ENCODE measurements at places on chromosomes 12 and 14. TPM values are rescaled to one million over a fixed set of nuclear protein-coding genes. Genes with fewer than 3 reads are reported as not detected.

GRCh38 chr14:34340025-34340625, 121.9 kb downstream of the SPTSSA start:
- H3K27ac ChIP-seq: no peak overlapping the region
- no peaks in the 10 kb centered on the region for H3K36me3 ChIP-seq
- DNase-seq: no peak
- no peak overlapping the region for H3K4me3 ChIP-seq
- H3K4me1 ChIP-seq: peaks cover 4% of the 10 kb centered on the region

DNA sequence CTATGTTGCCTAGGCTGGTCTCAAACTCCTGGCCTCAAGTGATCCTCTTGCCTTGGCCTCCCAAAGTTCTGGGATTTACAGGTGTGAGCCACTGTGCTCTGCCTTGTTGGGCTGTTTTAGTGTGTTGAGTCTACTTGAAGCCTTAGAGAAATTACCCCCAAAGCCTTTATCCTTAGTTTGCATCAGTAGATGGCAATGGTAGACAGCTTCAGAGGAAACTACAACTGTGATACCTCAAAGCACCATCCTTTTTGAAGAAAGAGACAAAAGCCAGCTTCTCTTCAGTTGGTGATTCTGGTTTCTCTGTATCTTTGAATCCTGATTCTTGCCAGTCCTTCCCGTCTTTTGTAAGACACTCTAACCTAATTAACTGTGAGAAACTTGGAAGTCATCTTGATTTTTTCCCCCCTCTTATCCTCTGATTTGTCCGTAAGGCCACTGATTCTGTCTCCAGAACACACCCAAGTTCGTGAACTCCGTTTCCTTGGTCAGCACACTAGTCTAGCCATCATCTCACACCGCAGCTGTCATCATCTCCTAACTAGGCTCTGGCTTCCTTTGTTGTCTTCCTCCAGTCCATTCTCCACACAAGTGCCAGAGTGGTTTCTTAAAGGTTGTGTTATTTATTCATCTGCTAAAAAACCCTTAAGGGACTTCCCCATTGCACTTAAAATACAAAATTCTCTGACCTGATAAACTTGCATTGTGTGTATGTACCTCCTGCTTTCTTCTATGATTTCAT, 20.2 kb downstream of the ATP2A2 start:
- peaks cover 64% of the 10 kb centered on the region for H3K36me3 ChIP-seq
- no peaks in the 10 kb centered on the region for H3K27me3 ChIP-seq
- H3K27ac ChIP-seq: peak overlapping the region; percentile 71
- H3K4me1 ChIP-seq: peaks cover 44% of the 10 kb centered on the region
- H3K4me3 ChIP-seq: no peak overlapping the region

DNA sequence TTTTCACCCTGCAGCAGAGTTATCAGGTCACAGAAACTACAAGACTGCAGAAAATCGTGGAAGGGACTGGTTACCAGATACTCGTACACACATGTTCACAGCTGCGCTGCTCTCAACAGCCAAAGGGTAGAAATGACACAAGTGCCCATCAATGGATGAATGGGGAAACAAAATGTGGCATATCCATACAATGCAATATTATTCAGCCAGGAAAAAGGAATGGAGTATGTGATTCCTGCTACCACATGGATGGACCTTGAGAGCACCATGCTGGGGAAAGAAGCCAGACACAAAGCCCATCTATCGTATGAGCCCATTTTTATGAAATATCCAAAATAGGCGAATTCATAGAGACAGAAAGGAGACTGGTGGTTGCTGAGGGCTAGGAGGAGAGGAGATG, 1.7 kb upstream of the RIMBP2 start:
- no peaks in the 10 kb centered on the region for H3K36me3 ChIP-seq
- H3K27ac ChIP-seq: no peak overlapping the region
- peaks cover 5% of the 10 kb centered on the region for H3K4me1 ChIP-seq
- no peak for DNase-seq
- no peak overlapping the region for H3K4me3 ChIP-seq

GRCh38 chr14:101707068-101707842, 54.3 kb upstream of the PPP2R5C start:
- peak overlapping the region; percentile 81 for H3K27ac ChIP-seq
- H3K27me3 ChIP-seq: no peaks in the 10 kb centered on the region
- H3K4me3 ChIP-seq: peak overlapping the region; percentile 33
- no peaks in the 10 kb centered on the region for H3K36me3 ChIP-seq
- DNase-seq: peak; percentile 74
- H3K4me1 ChIP-seq: peaks cover 29% of the 10 kb centered on the region

GRCh38 chr12:113221997-113222729, 899 bp downstream of the TPCN1 start:
- peak overlapping the region; percentile 94 for H3K4me3 ChIP-seq
- peak overlapping the region; percentile 91 for H3K27ac ChIP-seq
- H3K27me3 ChIP-seq: no peaks in the 10 kb centered on the region
- H3K4me1 ChIP-seq: peaks cover 31% of the 10 kb centered on the region
- DNase-seq: no peak

DNA sequence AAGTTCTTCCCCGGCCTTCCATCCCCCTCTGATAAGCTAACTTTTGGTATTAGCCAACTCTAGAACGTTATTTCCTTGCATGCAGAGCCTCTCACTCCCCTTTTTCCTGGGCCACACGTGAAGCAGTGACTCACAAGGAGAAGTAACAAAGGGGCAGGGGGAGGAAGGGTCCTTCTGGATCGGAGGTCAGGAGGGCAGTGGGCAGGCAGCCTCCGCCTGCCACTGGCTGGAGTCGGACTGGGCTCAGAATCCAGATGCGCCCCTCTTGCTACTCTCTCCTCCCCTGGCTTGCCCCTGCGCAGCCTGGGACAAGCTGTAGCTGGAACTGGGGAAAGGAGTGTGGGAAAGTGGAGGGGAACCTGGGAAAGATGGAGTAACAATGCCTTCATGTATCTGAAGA, 55.0 kb downstream of the TPCN1 start:
- no peaks in the 10 kb centered on the region for H3K27me3 ChIP-seq
- no peak overlapping the region for H3K4me3 ChIP-seq
- peaks cover 30% of the 10 kb centered on the region for H3K36me3 ChIP-seq

GRCh38 chr12:2384533-2385351, 332.0 kb downstream of the CACNA1C start:
- no peaks in the 10 kb centered on the region for H3K36me3 ChIP-seq
- no peaks in the 10 kb centered on the region for H3K4me1 ChIP-seq
- H3K27ac ChIP-seq: no peak overlapping the region

GRCh38 chr14:68947802-68948201, 31.3 kb downstream of the ACTN1 start:
- peaks cover 91% of the 10 kb centered on the region for H3K4me1 ChIP-seq
- H3K4me3 ChIP-seq: no peak overlapping the region
- no peak overlapping the region for H3K27ac ChIP-seq
- DNase-seq: no peak

DNA sequence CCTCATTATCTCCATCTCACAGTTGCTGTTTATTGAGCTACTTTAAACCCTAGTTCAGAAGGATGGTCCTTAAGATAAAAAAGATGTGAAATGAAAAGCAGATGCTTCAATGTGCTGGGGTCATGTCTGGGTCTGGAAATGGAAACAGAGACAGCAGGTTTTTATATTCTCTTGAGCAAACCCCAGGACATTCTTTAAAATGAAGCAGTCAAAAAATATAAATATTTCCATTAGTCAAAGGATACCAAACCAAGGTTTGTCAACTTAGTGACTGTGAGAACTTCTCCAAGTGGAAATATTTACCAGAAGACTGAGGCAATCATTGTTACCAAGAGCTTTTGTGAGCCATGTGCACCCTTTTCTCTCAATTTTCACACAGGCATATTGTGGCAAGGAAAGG, 102.5 kb upstream of the DIO2 start:
- no peaks in the 10 kb centered on the region for H3K4me1 ChIP-seq
- no peak for DNase-seq
- no peak overlapping the region for H3K4me3 ChIP-seq
- H3K27me3 ChIP-seq: no peaks in the 10 kb centered on the region
- no peaks in the 10 kb centered on the region for H3K36me3 ChIP-seq

DNA sequence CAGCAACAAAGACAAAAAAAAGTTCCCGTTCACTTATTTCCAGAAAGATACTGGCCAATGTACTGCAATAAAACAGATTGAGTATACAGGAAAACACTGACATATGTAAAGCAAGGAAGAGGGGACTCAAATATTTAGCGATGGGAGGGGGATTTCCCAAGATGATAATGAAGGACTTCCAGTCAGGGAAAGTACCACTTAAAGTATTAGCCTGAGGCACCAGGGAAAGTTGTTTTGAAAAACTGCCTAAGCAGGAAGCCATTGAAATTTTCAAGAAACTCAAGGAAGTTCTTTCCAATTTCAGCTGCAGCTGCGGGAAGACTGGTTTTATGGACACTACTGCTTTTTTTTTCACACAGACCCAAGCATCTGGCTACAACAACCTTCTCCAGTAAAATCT, 1007.4 kb upstream of the NOVA1 start:
- no peak overlapping the region for H3K4me3 ChIP-seq
- H3K27ac ChIP-seq: no peak overlapping the region
- H3K36me3 ChIP-seq: no peaks in the 10 kb centered on the region
- DNase-seq: no peak
- no peaks in the 10 kb centered on the region for H3K27me3 ChIP-seq
- no peaks in the 10 kb centered on the region for H3K4me1 ChIP-seq

DNA sequence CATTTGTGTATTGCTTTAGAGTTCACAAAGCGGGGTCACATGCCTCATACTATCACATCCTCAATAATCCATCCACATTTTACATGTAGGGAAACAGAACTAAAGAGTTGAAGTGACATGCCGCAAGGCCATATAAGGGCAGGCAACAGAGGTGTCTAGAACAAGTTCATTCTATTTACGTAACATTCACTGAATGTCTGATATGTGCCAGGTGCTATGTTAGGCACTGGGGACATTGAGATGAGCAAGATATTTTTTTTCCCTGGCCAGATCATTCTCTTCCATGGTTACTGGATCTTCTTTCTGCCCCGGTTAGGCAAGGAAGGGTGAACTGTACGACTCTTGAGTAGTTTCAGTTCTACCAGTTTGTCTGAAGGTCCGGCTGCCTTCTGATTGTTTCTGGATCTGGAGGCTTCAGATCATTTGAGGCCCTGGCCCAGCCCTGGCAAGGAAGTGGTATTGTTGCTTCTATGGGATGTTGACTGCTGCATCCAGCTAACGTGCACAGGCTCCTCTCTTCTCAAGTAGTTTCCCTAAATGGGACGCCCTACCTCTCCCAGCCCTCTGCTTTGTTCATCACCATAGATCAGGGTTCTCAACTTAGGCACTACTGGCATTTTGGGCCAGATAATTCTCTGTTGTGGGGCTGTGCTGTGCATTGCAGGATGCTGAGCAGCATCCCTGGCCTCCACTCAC, 12.1 kb downstream of the GPATCH2L start:
- no peak overlapping the region for H3K4me3 ChIP-seq
- no peak overlapping the region for H3K27ac ChIP-seq
- H3K27me3 ChIP-seq: no peaks in the 10 kb centered on the region
- peaks cover 62% of the 10 kb centered on the region for H3K36me3 ChIP-seq

- H3K27ac ChIP-seq: no peak overlapping the region
- no peak for DNase-seq
- H3K36me3 ChIP-seq: no peaks in the 10 kb centered on the region
- H3K27me3 ChIP-seq: peaks cover 7% of the 10 kb centered on the region
- no peaks in the 10 kb centered on the region for H3K4me1 ChIP-seq
These were observed 31.5 kb upstream of the CRADD start for GRCh38 chr12:93645702-93646101.

DNA sequence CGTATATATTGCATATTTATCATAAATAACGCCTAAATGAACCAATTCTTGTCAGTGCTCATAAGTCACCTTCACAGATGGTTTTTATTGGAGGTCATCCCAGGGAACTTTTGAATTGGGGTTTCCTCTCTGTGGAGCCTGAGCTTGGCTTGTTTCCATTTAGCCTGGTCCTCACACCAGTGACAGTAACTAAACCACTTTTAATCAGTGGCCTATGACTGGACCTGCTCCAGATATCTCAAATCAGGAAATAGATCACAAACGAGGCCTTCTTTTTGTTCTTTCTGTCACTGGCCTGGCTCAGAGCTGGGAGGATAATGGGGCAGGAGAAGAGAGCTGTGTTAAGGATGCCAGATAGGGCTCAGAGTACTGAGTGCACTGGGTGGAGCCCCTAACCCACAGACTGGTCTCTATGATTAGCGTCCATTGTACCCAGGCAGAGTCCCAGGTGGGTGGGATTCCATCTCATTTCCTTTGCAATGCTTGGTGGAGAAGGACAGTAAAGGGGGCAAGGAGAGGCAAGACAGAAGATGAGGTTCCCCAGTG, 92.4 kb downstream of the NUAK1 start:
- no peak overlapping the region for H3K27ac ChIP-seq
- H3K4me3 ChIP-seq: no peak overlapping the region
- DNase-seq: no peak
- peaks cover 13% of the 10 kb centered on the region for H3K27me3 ChIP-seq

DNA sequence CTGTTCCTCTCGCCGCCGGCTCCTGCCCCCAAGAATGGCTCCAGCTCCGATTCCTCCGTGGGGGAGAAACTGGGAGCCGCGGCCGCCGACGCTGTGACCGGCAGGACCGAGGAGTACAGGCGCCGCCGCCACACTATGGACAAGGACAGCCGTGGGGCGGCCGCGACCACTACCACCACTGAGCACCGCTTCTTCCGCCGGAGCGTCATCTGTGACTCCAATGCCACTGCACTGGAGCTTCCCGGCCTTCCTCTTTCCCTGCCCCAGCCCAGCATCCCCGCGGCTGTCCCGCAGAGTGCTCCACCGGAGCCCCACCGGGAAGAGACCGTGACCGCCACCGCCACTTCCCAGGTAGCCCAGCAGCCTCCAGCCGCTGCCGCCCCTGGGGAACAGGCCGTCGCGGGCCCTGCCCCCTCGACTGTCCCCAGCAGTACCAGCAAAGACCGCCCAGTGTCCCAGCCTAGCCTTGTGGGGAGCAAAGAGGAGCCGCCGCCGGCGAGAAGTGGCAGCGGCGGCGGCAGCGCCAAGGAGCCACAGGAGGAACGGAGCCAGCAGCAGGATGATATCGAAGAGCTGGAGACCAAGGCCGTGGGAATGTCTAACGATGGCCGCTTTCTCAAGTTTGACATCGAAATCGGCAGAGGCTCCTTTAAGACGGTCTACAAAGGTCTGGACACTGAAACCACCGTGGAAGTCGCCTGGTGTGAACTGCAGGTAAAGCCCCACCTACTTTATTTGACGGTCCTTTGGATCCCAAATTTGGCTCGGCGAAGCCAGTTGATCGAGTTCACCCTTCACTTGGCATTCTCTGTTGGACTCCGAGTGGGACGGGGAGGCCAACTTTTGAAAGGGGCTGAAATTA, 1.5 kb downstream of the WNK1 start:
- no peaks in the 10 kb centered on the region for H3K27me3 ChIP-seq
- peak overlapping the region; percentile 88 for H3K4me3 ChIP-seq
- peak overlapping the region; percentile 95 for H3K27ac ChIP-seq
- H3K36me3 ChIP-seq: peaks cover 38% of the 10 kb centered on the region
- DNase-seq: peak; percentile 76

- H3K36me3 ChIP-seq: no peaks in the 10 kb centered on the region
- no peaks in the 10 kb centered on the region for H3K4me1 ChIP-seq
- H3K4me3 ChIP-seq: no peak overlapping the region
- H3K27ac ChIP-seq: no peak overlapping the region
- no peak for DNase-seq
These were observed 84.1 kb downstream of the FRMD6 start for GRCh38 chr14:51735851-51736250.

GRCh38 chr14:106538201-106538600, 1011.8 kb downstream of the TMEM121 start:
- peaks cover 4% of the 10 kb centered on the region for H3K36me3 ChIP-seq
- peaks cover 17% of the 10 kb centered on the region for H3K27me3 ChIP-seq
- no peak overlapping the region for H3K27ac ChIP-seq
- H3K4me1 ChIP-seq: peaks cover 6% of the 10 kb centered on the region
- no peak overlapping the region for H3K4me3 ChIP-seq

The WASHC3 gene
- 64.4 TPM for total RNA-seq

The IFNG-AS1 gene
- total RNA-seq: not detected

The CFAP54 gene
- 0.37 TPM for total RNA-seq

The NXPH4 gene
- 0.41 TPM for total RNA-seq

The TMEM132C gene
- total RNA-seq: not detected

The RBP5 gene
- not detected for total RNA-seq

The PLXNC1 gene
- total RNA-seq: 5.3 TPM
